Activated T-cell treated with anti-CD3 and anti-CD28 coated beads, Interleukin-2, amount 50 U/mL, for 4 hours (primary cell): ENCODE measurements at places on chromosomes 2 and 18.

DNA sequence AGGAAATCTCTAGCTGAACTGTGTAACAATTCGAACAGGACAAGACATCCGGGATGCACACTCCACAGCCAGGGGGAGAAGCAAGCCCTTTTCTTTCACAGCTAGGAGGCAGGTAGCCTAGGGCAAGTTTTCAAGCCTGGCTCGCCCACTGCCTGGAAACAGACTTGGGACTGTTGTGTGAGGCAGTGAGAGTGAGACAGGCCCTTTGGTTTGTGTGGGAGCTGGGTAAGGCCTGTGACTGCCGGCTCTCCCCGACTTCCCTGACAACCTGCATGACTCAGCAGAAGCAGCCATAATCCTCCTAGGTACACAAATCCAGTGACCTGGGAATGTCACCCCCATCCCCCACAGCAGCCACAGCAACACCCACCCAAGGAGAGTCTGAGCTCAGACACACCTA, 179.7 kb downstream of the WDPCP start:
- no peak for DNase-seq

GRCh38 chr2:38322224-38322914, 54.7 kb downstream of the ATL2 start:
- no peak for DNase-seq

DNA sequence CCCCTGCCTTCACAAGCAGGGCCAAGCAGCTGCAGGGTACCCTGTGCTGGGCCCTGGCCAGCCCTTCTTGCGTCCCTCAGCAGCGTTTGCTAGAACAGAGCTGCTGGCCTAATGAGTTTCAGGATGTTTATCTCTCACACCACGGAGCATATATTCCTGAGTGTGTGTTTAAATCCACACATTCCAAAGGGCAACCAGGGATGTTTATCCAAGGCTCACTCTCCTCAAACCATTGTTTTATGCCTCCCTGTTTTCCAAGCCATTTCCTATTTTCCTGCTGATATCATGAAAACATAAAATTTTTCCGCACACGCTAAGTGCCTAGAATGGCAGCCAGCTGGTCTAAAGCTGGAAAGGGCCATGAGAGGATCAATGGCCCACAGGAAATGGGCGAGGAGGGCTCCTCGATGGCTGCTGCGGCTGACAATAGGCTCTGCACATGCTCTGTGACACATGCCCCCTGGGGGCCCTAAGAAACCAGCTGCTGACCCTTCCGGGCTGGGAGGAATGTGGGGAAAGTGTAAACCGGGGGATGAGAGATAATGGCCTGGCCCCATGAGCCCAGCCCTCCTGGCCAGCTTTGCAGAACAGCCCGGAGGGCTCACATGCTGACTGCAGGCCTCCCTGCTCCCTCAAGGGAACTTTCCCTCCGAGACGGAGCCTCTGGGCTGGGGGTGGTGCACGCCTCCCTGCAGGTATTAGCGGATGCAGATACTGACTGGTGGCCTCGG, 194.0 kb downstream of the NDUFA10 start:
- no peak for DNase-seq

DNA sequence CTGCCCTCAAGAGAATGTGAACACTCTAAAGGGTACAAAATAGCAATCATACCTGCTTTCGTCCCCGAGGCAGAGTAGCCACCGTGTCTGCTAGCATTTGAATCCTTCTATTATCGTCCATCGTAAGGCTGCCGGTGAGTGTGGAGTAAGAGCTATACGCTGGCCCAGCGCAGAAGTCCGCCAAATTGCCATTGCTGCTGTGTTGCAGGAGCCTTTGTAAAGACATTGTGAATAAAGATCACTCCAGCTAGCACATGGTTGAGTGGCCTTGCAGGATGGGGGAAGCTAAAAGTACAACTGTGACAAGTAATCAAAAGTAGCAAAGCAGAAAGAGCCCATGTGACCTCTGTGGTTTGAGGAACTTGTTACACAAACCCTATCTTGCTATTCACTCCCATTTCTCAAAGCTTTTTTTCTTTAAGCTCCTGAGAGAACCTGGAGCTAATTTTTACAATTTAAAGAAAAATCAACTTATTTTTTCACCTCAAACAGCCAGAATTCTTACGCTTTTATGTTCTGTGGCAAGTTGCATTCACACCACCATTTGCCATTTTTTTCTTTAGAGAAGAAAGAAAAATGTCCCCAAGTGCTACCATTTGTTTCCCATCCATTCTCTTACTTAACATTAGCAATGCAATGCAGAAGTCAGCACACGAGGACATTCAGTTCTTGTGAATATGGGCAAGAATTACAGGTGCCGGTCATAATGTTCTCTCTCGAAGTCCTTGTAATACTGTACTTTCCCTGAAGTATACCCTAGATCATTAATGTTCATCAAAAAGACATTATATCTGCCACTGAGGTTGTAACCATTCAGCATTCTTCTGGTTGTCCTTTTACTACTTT, at the start of gene CYTIP:
Gene CYTIP, minus strand, starts transcription at position 295 of the 846 bp plus-strand sequence. Its CDS starts 69 bp downstream, at position 226.
- peak; percentile 49 for DNase-seq

GRCh38 chr18:31929273-31929672, 13.7 kb downstream of the TRAPPC8 start:
- DNase-seq, result no peak

DNA sequence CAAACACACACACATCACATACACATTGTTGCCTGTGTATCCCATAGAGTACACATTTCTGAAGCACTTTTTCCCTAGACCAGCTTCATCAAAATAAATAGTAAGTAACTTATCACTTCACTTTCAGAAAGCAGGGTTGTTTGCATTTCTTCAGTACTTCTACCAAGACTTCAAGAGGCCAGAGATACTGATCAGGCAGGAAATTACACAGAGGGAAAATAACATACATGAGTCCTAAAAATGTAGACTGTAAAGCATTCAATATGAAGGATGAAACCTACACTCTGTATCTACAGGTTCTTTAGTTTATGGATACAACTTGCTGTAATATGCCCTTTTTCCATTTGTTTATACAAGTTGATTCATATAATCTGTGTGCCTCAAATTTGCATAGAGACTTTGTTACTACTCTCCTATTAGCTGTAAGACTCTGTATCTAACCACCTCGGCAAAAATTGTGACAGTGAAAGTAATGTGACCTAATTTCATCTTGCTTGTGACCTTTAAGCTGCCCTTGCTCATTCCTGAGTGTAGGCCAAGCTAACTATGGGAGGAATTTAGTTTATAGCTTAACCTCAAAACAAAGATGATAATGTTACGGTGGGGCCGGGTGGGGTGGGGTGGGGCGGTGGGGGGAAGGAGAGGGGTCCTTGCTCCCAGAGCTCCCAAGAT, 228.9 kb upstream of the SPOPL start:
- no peak for DNase-seq

GRCh38 chr18:31426871-31427406, 20.6 kb upstream of the DSG3 start:
- no peak for DNase-seq

DNA sequence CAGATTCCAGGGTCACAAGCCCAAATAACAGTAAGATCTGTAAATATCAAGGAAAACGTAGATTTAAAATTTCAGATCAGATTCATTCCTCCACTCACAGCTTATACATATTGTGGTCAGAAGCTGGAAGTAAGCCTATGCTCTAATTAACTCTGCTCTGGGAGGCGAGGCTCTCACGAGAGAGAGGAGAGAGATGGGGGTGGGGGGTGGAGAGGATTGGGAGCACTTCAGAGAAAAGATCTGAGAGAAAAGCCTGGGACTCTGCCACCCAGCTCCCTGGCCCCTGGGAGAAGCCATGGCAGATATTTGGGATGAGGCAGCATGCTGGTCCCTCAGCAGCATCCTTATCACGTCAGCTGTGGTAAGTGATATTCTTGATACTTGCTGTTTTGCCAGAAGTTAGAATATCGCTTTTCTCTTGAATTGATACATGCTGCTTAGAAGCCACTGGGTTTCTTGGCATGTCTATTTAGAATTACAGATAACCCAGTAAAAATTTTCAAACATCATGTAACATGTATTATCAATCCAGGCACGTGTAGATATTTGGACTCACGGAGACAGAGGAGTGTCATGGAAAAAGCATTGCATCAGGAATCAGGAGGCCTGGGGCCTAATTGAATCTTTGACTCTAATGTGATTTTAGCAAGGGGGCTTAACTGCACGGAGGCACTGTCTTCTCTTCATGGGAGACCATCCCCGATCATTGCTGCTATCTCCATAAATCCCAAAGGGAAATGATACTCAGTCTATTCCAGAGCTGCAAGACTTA, 265.4 kb downstream of the HRH4 start:
- no peak for DNase-seq

GRCh38 chr18:63148449-63149301, 170.9 kb downstream of the BCL2 start:
- no peak for DNase-seq

- DNase-seq, result no peak
Observed at GRCh38 chr18:48328473-48329210, 80.5 kb downstream of the ZBTB7C start.

DNA sequence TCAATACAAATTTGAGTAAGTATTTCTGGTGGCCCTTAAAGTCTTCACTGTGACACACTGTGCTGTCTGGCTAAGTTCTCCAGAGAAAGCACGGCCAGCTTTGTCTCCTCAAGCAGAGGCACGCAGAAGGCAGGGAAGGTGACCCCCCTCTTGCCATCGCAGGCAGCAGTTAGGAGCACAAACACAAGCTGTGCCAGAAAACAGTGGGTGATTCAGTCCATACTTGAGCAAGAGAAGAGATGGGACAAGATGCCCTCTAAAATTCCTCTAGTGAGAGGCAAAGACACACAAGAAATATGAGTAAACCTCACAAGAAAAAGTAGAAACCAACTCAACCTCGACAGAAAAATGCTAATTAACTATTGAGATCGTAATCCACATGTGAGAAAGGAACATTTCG, 9.8 kb downstream of the MCEE start:
- DNase-seq, result no peak

GRCh38 chr18:74795751-74796150, 198.1 kb downstream of the ZNF407 start:
- no peak for DNase-seq

DNA sequence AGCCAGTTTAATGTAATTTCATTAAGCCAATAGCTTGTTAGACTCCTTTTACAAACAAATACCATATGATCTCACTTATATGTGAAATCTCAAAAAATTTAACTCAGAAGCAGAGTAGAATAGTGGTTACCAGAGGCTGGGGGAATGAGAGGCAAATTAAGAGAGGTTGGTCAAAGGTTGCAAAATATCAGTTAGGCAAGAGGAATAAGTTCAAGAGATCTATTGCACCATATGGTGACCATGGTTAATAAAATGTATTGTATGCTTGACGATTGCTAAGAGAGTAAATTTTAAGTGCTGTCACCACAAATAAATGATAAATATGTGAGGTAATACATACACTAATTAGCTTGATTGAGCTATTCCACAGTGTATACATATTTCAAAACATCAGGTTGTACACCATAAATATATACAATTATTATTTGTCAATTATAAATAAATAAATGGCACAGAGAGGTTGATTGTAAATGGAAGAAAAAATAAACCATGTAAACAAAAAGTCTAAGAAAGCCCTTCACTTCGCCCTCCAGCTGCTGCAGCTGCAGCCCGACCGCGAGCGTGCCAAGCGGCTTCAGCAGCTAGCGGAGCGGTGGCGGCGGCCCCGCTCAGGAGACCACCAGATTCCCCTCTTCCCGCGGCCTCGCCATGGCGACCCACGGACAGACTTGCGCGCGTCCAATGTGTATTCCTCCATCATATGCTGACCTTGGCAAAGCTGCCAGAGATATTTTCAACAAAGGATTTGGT, 23.0 kb upstream of the ACTR2 start:
- no peak for DNase-seq

DNA sequence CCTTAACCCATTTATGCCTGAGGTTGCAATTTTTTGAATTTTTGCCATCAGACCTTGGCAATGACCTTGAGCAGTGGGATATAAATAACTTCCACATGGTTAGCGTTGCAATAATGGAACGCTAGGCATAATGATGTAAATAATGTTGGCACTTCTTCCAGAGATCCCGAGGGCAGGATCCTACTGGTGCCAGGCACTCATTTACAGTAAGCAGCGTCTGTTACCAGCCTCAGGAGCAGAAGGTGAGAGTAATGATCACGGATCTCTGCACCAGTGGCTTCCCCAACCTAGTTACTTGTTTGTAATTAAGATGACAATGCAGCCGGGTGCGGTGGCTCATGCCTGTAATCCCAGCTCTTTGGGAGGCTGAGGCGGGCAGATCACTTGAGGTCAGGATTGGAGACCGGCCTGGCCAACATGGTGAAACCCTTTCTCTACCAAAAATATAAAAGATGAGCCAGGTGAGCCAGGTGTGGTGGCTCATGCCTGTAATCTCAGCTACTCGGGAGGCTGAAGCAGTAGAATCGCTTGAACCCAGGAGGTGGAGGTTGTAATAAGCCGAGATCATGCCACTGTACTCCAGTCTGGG, 41.9 kb downstream of the CPO start:
- DNase-seq, result no peak

- DNase-seq, result no peak
Observed at GRCh38 chr18:31199190-31199769, 36.6 kb upstream of the DSC1 start.

GRCh38 chr18:23826850-23827620, 137.8 kb downstream of the LAMA3 start:
- no peak for DNase-seq

- no peak for DNase-seq
Observed at GRCh38 chr2:227876300-227876801, 4.9 kb downstream of the DAW1 start.

DNA sequence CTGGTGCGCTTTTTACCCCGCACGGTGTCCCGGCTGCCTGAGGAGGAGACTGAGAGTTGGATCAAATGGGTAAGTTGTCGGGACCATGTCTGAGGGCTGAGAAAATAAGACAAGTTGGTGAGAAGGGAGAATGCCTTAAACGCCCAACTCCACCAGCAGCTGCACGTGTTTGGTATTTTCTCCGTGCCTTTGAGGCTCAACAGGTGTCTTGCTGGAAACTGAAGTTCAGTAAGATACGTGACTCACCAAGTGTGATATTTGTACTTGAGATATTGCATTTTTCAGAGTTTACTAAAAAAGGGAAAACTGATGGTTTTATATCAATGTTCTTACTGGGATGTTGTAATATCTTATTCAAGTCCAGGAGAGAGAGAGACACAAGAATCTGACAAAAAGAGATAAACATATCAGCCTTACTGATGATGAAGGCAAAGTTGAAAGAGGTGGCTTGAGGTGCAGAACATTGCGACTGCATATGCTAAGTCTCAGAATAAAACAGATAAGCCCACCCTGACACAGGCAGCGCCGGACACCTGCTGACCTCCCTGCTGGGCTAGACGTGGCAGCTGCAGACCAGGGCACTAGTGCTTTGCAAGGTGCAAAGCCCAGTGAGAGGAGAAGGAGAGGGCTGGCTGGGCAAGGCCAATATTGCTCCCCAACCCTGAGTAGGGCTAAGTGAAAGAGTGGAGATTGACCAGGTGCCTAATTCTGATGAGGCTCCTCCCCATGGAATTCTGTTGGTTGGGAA, 33.1 kb downstream of the TRPM8 start:
- DNase-seq, result no peak

GRCh38 chr2:167686691-167687090, 560.7 kb downstream of the STK39 start:
- DNase-seq, result no peak

DNA sequence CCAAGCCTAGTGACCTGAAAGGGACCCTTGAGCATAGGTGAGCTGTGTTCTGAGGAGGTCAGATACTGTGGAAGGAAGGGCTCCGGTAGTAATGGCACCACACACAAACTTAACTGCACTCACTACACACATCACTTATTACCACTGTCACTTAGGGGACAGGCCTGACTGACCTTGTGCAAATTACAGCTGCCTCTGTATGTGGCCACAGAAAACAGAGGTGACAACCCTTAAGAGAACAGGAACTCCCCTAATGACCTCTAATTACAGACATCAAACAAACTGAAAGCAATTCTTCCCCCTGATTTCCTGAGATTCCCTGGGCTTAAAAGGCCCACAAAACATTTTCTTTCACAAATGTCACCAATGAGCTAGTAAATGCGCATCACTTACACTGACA, 360.6 kb downstream of the RND3 start:
- no peak for DNase-seq
